ENCODE measurements at places on chromosomes 3 and 15.
A peak's percentile ranks its signal among the peaks of the same experiment; 100 is the strongest.

DNA sequence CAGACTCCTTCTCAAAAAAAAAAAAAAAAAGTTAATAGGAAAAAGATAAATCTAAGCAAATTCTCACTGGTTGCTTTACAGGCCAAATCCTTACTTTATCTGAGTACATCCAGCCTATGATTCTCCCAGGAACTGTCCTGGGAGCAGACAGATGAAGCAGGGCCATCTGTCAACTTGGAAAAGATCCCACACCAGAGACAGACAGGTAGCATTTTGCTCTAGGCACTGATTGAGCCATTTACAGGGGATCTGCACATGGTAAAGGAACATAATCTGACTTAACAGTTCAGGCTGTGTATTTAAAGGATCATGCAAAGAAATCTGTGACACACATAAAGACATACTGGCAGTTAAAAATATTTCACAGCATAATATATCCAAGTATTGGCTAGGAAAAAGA lies 1006.5 kb downstream of the TBL1XR1 start:
- DNase-seq: no peak

- no peak for DNase-seq
These were observed 321.0 kb upstream of the C2CD4B start for GRCh38 chr15:62486041-62486440.

- no peak for DNase-seq
These were observed 18.8 kb upstream of the CFAP161 start for GRCh38 chr15:81115054-81115939.

- no peak for DNase-seq
These were observed at the start of gene GADL1 for GRCh38 chr3:30894521-30895251. TSS of gene GADL1 (minus strand) at chr3:30894661. CDS start at chr3:30894614, 47 bp downstream.

- no peak for DNase-seq
These were observed 15.1 kb downstream of the ABI3BP start for GRCh38 chr3:100978011-100978659.

- no peak for DNase-seq
These were observed 102.6 kb upstream of the ABI3BP start for GRCh38 chr3:101095693-101096430.

DNA sequence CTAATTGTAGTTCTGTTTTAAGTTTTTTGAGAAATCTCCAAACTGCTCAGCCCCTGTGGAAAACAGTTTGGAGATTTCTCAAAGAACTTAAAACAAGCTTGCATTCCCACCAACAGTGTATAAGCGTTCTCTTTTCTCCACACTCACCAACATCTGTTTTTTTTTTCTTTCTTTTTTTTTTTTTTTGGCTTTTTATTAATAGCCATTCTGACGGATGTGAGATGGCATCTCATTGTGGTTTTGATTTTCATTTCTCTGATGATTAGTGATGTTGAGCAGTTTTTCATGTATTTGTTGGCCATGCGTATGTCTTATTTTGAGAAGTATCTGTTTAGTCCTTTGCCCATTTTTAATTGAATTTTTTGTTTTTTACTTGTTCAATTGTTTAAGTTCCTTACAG lies 73.1 kb upstream of the COL8A1 start:
- DNase-seq: no peak

GRCh38 chr3:37689645-37690356 lies 171.9 kb upstream of the CTDSPL start:
- no peak for DNase-seq

DNA sequence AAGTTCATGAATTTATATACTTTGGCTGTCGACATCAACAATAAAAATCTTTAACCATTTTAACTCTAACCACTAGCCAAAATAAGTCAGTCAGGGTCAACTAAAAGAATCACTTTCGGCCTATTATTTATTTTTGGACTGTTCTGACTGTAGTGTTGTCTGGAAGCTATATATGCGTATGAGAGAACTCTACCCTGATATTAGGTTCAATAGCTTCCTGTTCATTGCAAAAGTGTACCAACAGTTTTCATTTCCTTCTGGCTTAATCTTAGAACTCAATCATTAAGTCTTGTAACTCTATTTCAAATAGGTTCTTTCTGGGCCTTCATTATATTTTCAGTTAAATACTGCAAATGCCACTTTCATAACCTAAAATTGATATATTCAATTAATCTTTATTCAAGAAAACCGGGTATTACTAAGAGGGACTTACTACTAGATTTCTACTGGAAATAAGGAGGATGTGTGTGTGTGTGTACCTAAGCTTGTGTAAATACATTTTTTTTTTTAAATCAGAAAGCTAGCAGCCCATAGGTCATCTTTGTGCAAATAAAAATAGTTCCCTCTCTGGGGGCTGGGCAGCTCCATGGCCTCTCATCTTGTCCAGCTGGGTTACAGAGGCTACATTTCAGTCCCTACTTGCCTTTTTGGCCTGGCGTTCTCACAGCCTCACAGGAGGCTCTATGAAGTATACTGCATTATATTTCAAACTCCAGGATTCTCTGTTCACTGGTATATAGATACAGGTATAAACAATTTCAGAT lies 5.8 kb downstream of the SERPINI2 start:
- DNase-seq: no peak

DNA sequence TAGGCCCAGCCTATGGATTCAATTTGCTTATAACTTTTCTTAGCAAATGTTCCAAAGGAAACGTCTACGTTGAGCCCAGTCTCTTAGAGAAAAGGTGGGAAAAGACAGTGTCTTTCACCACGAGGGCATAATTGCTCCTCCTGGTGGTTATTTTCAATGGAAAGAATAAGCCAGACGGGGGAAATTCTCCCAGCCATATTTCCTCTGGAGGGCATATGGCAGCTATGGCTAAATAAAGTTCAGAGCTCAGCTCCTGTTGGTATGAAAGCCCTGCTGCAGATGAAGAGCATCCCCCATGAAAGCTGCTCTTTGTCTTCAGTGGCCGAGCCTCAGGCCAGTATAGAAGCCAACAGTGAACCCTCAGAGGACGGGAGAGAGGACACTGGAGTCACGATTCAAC lies 297.9 kb downstream of the RYR3 start:
- DNase-seq: no peak

DNA sequence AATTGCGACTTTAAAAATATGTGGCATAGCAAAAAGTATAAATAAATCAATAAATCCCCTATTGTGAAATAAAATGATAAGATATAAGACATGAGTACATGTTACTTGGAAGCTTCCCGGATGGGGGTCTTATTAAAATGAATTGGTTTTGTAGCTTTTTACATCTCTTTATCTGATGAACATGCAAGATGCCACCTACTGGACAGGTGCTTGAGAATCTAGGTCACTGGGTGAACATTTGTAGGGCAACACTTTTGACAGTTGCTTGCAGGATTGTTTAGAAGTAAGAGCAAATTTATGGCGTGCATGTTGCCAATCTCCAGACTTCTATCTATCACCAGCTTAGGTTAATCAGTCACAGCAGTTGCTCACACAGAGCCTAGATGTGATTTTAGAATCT lies 362.7 kb upstream of the SUCLG2 start:
- DNase-seq: no peak

GRCh38 chr3:174440253-174440701 lies 418.9 kb upstream of the NAALADL2 start:
- no peak for DNase-seq

DNA sequence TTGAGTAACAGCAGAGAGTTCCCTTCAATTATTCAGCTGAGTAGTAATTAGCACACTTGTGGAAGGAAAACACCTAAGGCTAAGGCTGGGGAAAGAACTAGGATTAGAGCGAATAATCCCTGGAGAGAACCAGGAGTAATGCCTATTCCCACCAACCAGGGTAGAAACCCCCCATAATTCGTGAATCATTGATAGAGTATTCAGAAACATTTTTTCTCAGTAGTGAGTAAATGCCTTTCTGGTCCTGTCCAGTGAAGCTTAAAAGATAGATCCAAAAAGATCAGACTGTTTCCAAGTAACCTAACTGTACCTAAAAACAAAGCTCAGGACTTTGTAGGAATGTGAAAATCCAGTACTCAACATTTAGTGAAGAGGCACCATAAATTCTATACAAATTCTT lies 71.2 kb downstream of the DGKG start:
- DNase-seq: no peak

- DNase-seq: no peak
These were observed 6.3 kb downstream of the GORASP1 start for GRCh38 chr3:39101022-39101689.

DNA sequence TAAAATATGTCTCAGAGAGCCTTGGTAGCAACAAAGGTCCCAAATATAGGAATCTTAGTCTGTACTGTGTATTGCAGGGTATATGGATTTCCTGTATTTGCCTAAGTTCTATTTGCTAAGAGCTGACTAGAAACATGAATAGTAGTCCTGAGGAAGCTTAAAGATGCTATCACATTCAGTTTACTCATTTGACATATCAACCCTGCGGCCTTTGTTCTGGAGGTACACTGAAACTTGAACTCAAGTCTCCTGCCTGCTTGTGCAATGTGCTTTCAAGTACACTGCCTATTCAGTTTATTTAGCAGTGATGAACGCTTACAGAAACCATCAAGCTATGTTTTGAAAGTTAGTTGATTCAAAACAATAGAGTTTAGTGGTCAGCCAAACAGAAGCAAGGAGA lies 21.1 kb downstream of the IL1RAP start:
- DNase-seq: no peak

DNA sequence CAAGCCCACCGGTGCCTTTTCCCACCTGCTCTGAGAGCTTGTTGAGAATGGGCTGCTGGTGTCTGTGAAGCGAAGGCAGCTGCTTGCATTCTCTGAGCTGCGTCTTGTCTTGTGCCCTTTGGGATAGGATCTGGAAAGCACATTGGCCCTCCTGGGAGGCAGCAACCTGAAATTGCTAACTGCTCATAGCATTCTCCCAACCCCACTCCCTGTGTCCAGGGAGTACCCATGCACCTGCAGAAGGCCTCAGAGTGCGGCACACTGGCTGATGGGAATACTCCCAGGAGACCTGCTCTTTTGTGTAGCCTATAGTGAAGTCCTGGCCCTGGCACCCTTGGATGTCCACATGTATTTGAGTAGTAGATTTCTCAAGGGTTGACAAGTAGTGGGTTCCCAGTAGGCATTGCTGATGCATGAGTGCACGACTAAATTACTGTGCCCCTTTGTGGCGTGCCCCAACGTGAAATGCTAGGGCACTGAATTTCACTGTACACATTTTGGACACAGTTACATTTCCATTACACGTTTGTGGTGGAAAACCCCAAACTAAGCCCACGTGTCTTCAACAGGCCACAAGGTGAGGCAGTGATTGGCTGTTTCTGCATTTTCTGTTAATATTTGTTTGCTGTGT lies 3.7 kb downstream of the EPHB1 start:
- DNase-seq: no peak

GRCh38 chr3:23253214-23253613 lies 50.1 kb downstream of the UBE2E2 start:
- no peak for DNase-seq

GRCh38 chr15:98746375-98747155 lies 98.2 kb downstream of the IGF1R start:
- DNase-seq: no peak

- DNase-seq: no peak
These were observed 3.9 kb downstream of the C3orf22 start for GRCh38 chr3:126554560-126555525.

DNA sequence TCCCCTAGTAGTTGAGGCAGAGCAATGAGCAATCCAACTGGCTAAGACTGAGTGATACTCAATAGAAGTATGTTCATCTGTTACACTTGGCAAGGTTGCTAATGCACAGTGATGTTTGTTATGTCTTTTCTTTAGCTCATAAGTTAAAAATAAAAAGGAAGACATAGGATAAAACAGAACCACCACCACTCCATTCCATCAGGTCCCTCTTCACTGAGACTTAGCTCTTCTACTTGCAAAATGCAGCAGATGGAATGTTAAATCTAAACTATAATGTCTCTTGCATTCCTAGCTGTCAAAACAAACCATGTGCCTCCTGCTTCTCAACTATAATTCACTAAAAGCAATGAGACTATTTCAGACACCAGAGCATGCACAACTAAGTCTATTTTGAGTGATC lies 265.6 kb upstream of the UBE2E2 start:
- no peak for DNase-seq

GRCh38 chr3:146277953-146278631 lies 27.2 kb upstream of the PLSCR4 start:
- DNase-seq: no peak

DNA sequence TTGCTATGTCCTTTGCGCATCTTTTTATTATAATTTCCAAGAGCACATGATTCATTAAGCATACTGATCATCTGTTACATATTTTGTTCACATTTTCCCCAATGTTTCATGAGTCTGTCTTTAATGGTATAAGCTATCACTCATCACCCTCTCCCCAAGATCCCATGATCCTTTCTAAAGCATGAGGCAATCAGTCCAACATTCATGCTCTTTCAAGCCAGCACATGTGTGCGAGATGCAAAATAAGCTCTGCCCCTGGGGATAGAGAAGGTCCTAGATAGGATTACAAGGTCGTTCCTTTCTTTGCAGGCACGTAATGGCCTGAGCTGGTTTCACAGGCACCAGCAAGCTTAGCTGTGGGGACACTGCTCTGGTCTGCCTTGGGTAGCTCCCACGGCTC lies 32.2 kb upstream of the B3GNT5 start:
- no peak for DNase-seq

DNA sequence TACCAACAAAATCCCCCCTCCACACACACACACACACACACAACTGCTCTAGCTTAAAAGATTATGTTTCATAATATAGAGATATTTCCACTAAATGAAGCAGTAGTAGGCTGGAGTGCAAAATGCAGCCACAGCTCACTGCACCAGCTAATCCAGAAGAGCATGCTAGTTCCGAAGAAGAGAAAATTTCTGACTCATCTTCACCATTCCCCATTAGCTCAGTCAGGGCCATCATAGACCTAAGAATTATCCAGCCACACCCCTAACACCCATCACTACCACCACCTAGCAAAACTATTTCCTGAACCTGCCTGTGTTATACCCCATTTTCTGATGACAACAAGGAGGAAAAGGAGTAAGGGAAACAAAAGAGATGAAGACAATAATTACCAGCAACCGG lies 67.1 kb upstream of the UBE2E2 start:
- DNase-seq: no peak

DNA sequence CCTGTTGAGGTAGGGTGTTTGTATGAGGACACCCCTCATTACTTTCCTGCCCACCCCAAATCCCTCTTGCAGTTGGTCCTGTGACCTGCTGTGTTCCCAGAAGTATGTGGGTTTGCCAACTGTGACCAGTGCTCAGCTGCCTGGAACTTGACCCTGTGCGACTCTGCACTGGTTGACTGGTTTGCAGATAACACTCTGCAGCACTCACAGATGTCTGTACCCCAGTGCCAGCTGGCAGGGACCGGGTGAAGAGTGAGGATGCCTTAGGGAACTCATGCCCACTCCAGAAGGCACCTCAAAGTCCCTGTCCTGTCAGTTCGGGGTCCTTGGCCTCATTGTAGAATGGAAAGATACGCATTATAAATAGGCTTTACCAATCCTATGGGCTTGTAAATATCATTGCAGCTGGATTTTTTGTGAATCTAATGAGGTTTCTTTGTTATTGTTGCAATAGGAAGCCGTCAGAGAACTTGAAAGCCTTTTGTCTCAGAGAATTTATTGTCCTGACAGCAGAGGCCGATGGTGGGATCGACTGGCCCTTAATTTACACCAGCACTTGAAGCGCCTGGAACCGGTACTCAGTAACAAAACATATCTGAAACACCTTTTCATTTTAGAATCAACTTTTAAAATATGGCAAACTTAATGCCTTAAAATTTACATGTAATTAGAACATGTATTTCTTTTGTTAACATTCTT lies 18.2 kb downstream of the FAN1 start:
- no peak for DNase-seq

GRCh38 chr15:50262533-50262932 lies 3.0 kb downstream of the HDC start:
- peak; percentile 3 for DNase-seq

GRCh38 chr3:43796041-43796596 lies 105.4 kb downstream of the ABHD5 start:
- DNase-seq: no peak
